Fibroblast of skin of right biceps (primary cell): ENCODE measurements at places on chromosomes 7 and 10.
A peak's percentile ranks its signal among the peaks of the same experiment; 100 is the strongest.

DNA sequence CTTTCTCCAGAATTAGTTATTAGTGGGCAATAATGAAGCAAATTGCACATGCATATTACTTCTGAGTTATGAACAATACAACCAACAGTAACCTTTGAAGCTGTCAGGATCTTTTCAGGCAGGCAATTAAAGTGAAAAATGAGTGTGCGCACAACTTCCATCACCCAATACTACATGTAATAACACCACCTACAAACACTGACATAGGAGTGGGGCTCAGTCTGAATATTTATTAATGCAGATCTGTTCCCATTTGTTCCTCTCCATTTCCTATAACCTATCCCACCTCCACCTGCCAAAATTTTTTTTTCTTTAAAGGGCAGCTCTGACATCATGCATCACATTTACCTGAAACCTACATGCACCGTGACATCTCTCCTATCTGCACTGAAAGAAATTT is 177.2 kb downstream of the JAZF1 start:
- no peak for DNase-seq

DNA sequence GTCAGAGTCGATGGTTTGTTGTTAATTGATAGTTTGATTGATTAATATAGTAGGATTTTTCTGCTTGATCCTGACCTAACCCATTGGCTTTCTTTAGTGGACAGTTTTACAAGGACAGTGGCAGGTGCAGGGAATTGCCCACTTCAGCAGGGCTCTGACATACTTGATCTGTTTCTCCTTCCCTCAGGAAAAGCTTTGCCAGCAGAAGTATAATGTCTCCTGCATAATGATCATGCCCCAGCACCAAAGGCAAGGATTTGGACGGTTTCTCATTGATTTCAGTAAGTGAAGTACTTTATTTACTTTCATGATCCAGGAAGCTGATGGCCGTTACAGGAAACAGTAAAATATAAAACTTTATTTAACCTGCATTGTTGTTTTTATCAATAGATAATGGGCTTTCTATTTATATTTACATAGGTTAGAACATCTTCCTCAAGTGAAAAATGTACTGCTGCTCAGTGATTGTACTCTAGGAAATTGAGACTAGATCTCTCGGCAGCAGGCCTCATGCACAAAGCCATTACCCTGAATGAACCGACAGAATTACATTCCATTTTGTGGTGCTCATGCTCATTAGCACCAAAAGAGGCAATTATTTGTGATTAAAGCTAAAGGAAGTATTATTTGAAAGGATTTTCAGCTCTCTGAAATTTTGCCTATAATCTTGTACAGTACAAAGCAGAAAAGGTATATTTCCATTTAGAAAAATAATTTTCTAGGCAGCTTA is 122.5 kb upstream of the SAMD8 start:
- DNase-seq: peak; percentile 21

GRCh38 chr7:71795410-71795809 is 616.7 kb downstream of the CALN1 start:
- no peak for DNase-seq

GRCh38 chr7:31043051-31043471 is 9.0 kb upstream of the ADCYAP1R1 start:
- DNase-seq: no peak

GRCh38 chr10:95458871-95459270 is 102.3 kb downstream of the SORBS1 start:
- no peak for DNase-seq

- DNase-seq: peak; percentile 66
These were observed 277.6 kb downstream of the KCNMA1 start for GRCh38 chr10:77359950-77360520.

DNA sequence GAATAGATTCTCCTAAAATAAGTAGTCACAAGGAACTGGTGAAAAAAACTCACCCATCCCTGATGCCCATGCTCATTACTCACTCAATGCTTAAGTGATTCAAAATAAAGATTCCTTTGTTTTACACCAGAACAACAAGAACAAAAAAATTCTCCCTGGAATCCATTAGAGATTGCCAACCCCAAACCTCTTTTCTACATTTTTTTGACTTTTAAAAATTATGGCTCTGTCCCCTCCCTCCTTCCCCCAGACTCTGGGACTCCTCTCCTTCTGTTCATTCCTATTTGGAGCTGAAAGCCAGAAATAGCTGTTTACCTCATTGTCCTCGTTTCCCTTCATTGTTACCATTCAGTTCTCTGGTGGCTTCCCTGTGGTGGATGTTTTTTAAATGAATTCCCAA is 63.2 kb upstream of the FHIP2A start:
- DNase-seq: no peak

DNA sequence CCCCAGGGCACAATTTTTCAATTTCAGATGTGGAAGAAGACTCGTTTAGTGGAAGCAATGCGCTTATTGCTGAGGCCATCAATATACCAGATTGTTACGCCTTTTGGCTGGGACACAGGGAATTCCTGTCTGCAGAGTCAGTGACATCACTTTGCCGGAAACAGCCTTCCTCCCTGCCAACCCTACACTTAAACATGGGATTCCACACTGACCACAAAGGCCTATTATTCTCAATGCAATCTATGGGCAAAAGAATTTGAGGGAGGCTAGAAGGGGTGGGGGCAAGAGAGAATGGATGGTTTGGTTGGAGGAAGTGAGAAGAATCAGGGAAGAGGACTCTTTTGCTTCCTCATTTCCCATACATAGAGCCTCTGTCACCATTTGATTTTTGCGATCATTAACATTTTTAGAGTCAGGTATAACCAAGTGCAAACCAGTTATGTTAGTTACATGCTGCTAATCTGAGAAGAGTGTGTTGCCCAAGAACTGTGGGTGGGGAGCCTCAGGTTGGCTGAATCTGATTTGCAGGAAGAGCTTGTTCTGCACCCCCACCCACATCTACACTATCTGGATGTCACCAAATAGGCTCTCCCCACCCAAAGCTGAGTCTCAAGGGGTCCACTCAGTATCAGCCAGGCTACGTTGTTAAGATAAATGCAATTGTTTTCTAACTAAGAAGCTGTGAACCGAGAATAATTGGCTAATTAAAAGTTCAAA is 58.2 kb downstream of the ENTPD1 start:
- peak; percentile 76 for DNase-seq

GRCh38 chr7:46832136-46832535 is 749.8 kb downstream of the TNS3 start:
- DNase-seq: peak; percentile 35

- no peak for DNase-seq
These were observed 43.5 kb downstream of the NHLRC2 start for GRCh38 chr10:113897693-113898618.

GRCh38 chr10:418894-419293 is 270.6 kb downstream of the DIP2C start:
- no peak for DNase-seq

GRCh38 chr7:90520484-90520883 is 51.0 kb downstream of the PTTG1IP2 start:
- no peak for DNase-seq

DNA sequence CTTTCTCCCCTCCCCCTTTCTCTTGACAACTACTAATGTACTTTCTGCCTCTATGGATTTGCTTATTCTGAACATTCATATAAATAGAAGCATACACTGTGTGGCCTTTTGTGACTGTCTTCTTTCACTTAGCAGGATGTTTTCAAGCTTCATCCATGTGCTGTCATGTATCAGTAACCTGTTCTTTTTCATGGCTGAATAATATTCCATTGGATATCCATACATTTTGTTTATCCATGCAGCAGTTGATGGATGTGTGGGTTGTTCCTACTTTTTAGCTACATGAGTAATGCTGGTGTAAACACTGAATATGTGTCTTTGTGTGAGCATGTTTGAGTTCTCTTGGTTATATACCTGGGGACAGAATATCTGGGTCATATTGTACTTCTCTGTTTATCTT is 107.6 kb downstream of the TRRAP start:
- DNase-seq: no peak

- DNase-seq: no peak
These were observed 174.7 kb upstream of the GRB10 start for GRCh38 chr7:50957431-50957830.

DNA sequence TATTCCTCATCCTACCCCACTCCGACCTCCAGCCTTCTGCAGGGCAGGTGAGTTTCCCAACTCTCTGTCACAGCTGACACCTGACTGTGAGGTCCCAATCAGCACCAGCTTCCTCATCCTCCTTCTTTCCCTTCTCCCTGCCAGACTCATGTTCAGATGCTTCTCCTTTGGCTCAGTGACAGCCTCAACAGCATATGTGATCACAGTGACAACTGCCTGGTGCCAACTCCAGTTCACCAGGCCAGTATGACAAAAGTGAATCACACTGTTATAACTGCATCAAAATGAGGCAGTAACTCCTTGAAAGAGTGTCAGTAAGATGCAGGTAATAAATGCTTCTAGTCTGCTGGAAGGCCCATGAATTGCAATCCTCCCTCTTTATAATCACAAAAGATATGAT is 46.8 kb upstream of the NFE2L3 start:
- no peak for DNase-seq
